Gastrocnemius medialis (tissue), 4 donors: ENCODE measurements at places on chromosomes 1 and 21. TPM values are rescaled to one million over a fixed set of nuclear protein-coding genes. Genes with fewer than 3 reads are reported as not detected.

The SPRR2F gene
- total RNA-seq: not detected

The SELL gene
- total RNA-seq: 0.72 TPM

The PPFIA4 gene
- 40.8 TPM for total RNA-seq

The KCNH1 gene
- total RNA-seq: 0.31 TPM

The C21orf91 gene
- total RNA-seq: 4.6 TPM

The TFF3 gene
- 0.64 TPM for total RNA-seq

The NBPF20 gene
- total RNA-seq: 0.49 TPM

The KRTAP21-2 gene
- total RNA-seq: not detected

The SMIM1 gene
- total RNA-seq: not detected

The THEM5 gene
- total RNA-seq: not detected

The P3H1 gene
- total RNA-seq: 3.0 TPM

The LRRC71 gene
- not detected for total RNA-seq

The SPRR2G gene
- total RNA-seq: not detected

The CHIA gene
- not detected for total RNA-seq

The CYP4Z1 gene
- 0.49 TPM for total RNA-seq

The IVL gene
- total RNA-seq: not detected

The NGF gene
- not detected for total RNA-seq

The CTNNBIP1 gene
- total RNA-seq: 10.3 TPM

The AQP10 gene
- not detected for total RNA-seq

The AMY1A gene
- total RNA-seq: not detected

The CELA2B gene
- not detected for total RNA-seq

The TESK2 gene
- 5.8 TPM for total RNA-seq
